H1 (cell line): ENCODE measurements at places on chromosomes 5 and 9.

DNA sequence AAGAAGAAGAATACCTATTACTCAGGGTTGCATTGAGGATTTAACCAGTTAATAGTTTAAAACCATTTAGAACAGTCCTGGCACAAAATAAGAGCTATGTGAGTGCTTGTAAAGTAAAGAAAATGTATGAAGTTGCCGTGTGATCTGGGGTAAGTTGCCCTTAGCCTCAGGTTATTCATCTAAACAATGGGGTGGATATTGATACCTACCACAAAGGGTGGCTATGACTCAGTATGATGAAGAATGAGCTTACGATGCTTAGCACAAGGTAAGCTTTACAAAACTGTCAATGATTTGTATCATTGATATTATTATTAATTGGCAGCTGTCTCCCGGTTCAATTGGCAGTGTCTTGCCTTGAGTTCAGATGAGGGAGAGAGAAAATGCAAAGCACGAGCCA lies 149.4 kb upstream of the PITX1 start:
- DNase-seq: no peak

DNA sequence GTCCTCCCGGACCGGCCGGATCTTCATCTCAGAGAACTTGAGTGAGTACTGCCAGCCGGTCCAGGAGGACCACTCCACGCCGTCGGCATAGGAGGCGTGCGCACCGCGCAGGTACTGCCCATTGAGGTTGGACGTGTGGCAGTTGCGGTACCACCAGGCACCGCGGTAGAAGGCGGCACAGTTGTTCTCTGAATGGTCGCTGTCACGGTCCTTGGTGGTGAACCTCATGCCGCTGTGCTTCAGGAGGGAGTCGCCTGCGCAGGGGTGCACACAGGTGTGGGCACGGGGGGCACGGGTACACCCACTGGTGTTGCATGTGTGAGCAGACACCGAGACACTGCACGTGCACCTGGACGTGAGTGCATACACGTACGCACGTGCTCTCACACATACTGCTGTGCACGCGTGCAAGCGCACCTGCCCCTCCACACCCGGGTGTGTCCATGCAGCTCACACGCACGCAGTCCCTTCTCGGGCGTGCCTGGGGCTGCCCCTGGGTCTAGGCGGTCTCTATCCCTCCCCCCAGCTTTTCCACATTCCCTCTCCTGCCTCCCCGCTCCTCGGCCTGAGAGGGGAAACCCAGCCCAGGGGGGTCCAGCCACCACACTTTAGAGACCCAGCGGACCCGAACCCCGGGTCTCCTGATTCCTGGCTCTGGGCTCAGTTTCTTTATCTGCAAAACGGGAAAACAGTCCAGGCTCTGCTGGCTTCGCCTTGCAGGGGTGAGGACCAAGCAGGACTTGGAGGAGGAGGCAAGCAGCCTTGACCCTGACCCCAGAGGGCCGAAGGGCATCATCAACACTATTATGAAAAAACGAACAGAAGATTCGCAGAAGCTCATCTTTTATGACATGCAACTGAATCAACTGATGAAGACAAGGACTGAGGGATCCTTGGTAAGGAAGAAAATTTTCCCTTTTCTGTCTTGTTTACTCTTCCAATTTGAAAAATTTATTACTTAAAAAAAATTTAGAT lies 7.7 kb upstream of the QRFP start:
- DNase-seq: no peak

GRCh38 chr9:20030671-20031070 lies 241.8 kb upstream of the SLC24A2 start:
- DNase-seq: no peak

- DNase-seq: no peak
These were observed 89.2 kb upstream of the CDH18 start for GRCh38 chr5:20077186-20077585.

DNA sequence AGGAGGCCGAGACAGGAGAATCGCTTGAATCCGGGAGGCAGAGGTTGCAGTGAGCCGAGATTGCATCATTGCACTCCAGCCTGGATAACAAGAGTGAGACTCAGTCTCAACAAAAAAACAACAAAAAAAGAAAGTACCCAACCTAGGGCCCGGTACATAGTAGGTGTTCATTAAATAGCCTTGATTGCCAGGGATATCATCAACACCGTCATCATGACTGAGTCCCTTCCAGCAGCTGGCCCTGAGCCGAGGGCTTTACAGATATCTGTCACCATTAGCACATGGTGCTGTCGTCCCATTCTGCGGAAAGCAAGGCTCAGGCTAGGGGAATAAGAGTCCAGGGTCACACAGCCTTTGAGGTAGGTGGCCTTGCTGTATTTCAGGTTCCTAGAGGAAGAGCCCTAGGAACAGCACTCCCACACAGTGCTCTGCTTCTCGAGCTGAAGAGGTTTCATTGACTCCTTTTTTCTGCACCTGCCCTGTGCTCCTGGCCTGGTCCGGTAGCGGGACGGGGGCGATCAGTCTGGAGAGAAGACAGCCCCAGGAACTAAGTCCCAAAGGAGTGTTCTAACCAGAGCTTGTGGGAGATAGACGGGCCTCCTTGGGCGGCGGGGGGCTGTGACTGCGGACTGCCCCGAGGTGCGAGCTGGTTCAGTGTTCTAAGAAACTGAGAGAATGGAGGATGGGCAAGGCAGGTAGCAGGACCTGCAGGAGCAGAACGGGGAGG lies 48.2 kb downstream of the CXXC5 start:
- no peak for DNase-seq

GRCh38 chr5:92580814-92581213 lies 1000.2 kb downstream of the NR2F1-AS1 start:
- DNase-seq: no peak

DNA sequence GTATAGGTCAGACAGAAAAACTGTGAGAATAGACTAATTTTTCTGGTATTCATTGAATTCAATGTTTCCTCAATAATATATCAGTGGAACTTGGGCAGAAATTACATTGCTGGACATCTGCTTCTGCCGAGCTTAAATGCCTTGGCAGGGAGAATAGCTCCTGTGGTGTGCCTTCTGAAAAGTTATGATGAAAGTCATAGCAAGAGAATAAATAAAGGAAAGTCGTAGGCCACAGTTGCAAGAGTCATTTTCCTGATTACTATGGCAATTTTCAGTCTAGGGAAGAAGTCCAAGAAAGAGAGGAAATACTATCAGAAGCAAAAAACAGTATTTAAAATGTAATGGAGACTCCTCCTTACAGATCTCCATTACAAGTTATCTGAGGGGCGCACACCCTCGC lies 1596.1 kb upstream of the WWC1 start:
- DNase-seq: no peak

GRCh38 chr5:169875731-169876130 lies 104.6 kb downstream of the INSYN2B start:
- no peak for DNase-seq

- peak; percentile 17 for DNase-seq
These were observed 309.6 kb downstream of the EPB41L4A start for GRCh38 chr5:112109331-112110007.

DNA sequence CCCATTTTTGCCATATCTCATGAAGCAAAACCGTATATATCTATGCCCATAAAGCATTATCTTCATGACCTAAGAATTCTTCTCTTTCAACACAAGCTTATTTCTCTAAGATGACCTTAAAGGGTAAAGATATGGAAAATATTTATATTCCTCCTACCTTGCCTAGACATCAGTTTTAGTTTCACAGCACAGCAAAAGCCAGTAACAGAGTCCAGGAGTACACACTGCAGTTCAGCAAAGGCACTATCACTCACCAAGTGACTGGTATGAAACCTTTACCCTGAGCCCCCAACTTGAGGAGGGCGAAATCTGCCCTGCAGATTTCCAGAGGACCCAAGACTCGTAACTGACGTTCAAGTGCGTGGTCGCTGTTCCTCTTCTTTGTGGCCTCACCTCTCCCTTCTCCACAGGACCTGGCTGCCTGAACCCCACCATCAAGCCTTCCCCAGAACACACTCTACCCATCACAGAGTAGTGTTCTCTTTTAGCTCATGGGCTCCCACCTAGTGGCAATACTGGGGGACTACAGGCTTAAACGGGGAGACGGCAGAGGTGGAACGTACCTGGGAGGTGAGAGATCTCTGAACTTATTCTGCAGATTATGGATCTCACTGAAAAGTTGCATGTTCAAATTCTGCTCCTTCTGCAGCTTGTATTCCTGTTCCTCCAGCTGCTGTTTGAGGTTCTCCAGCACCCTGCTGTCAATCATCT lies 141.0 kb downstream of the CDK5RAP2 start:
- peak; percentile 59 for DNase-seq

- no peak for DNase-seq
These were observed 1.1 kb downstream of the NIPAL4 start for GRCh38 chr5:157460921-157461792.

- DNase-seq: no peak
These were observed 26.1 kb upstream of the CSF1R start for GRCh38 chr5:150112201-150113046.
